IgD-negative memory B cell (primary cell): ENCODE measurements at places on chromosomes 7 and 10. TPM values are rescaled to one million over a fixed set of nuclear protein-coding genes. Genes with fewer than 3 reads are reported as not detected.

The TMEM176B gene
- 2.4 TPM for polyA plus RNA-seq

The PGAM2 gene
- polyA plus RNA-seq, result not detected

The CTAGE6 gene
- polyA plus RNA-seq, result not detected

The ABCC2 gene
- 0.33 TPM for polyA plus RNA-seq

The WAPL gene
- 32.8 TPM for polyA plus RNA-seq

The FAM25C gene
- polyA plus RNA-seq, result not detected

The LUC7L2 gene
- 50.9 TPM for polyA plus RNA-seq

The ACTR3C gene
- 5.2 TPM for polyA plus RNA-seq

The R3HCC1L gene
- polyA plus RNA-seq, result 15.1 TPM

The CACNA2D1 gene
- not detected for polyA plus RNA-seq

The ACTL6B gene
- not detected for polyA plus RNA-seq

The ZPBP gene
- polyA plus RNA-seq, result not detected

The SUN3 gene
- polyA plus RNA-seq, result not detected

The MACC1 gene
- polyA plus RNA-seq, result 1.2 TPM

The ASAH2 gene
- polyA plus RNA-seq, result 1.5 TPM
